Smooth muscle cell of the brain vasculature (primary cell): ENCODE measurements at places on chromosomes 16 and 17.

- no peak for DNase-seq
These were observed 63.9 kb upstream of the CNEP1R1 start for GRCh38 chr16:49961089-49961488.

DNA sequence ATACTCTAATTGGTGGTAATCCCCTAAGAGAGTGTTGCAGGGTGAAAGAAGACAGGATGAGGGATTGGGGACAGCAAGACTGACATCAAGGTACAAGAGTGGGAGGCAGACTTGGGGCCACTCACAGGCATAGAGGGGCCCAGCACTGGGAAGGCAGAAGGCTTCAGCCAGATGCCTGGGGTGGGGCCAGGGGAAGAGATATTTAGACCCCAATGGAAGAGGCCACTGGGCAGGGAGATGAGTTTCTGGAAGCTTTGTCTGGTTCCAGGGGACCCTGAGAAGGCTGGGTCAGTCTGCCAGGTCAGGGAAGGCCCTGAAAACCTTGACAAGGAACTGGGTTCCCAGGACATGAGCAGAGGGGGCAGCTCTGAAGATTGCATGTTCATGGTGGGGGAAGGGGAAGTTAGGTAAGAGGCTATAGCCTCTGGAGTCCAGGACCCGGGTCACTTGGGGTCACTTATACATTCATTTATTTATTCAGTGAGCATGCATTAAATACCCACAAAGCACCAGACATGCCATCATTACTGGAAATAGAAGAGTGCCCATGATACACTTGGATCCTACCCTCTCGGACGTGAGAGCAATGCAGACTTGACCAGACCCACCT lies 92.9 kb downstream of the TMEM132E start:
- no peak for DNase-seq

GRCh38 chr17:48549281-48549630 lies 4.3 kb upstream of the HOXB2 start:
- DNase-seq = no peak

GRCh38 chr17:5249615-5250014 lies 15.0 kb upstream of the SCIMP start:
- DNase-seq = peak; percentile 51

DNA sequence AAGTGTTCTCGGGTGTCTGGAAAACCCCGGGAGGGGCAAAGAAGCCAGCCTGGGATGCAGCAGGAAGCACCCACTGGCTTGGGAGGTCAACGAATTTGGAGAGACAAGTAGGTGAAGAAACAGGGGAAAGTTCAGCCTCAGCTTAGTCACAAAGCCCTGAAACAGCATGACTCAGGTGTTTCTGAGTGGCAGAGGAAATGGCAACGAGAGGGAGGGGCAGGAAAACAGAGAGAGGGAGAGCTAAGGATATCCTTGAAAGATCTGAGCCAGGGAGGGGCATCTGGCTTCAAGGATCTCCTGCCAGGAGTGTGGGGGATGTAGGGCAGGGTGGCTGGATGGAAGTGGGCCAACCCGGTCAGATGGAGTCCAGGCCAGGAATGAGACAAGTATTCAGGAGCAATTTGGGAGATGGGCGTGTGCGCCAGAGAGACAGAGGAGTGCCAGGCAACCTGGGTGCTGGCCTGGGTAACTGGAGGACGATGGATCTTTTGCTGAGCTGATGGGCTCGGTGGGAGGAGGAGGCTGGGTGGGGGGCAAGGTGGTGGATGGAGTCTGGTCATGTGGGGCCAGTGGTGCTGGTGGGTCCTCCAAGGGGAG lies 27.2 kb downstream of the ABCC3 start:
- no peak for DNase-seq

DNA sequence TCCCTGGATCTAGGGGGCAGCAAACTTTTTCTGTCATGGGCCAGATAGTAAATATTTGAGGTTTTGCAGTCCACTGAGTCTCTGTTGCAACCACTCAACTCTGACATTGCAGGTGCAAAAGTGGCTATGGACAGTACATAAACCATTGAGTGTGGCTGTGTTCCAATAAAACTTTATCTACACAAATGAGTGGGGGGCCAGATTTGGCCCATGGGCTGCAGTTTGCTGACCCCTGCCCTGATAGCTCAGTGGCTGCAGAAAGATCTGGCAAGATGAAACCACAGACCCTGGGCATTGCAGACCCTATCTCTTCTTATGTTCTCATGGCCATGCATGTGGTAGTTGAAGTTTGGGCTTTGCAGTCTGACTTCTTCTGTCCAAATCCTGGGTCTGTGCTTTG lies 440.5 kb downstream of the SLC39A11 start:
- no peak for DNase-seq

GRCh38 chr17:18974407-18975149 lies 22.6 kb downstream of the SLC5A10 start:
- DNase-seq = no peak

GRCh38 chr17:80861892-80862291 lies 129.7 kb upstream of the CHMP6 start:
- DNase-seq = no peak
